ENCODE measurements at places on chromosomes 12 and 14.

DNA sequence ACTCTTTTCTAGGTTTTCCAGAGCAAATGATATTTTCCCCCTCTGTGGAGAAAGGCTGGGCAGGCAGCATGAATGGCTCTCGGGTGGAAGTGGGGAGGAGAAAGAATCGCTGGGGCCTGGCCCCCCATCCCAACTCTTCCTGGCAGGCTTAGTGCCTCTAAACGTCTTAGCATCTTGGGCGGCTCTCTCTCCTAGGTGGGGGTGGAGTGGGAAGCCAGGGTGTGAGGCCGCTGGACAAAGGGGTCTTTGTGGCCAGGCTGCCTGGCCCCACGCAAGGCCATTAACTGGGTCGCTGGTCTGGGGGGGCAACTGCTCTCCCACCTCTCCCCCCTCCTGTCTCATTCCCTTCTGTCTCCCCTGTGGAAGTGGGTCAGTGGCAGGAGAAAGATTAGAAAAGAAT, 4.7 kb downstream of the LRP1-AS start:
- DNase-seq: no peak

GRCh38 chr12:102093319-102093718, 26.6 kb downstream of the NUP37 start:
- no peak for DNase-seq

- DNase-seq: no peak
Observed at GRCh38 chr14:49769171-49769570, 1.2 kb downstream of the KLHDC2 start.

DNA sequence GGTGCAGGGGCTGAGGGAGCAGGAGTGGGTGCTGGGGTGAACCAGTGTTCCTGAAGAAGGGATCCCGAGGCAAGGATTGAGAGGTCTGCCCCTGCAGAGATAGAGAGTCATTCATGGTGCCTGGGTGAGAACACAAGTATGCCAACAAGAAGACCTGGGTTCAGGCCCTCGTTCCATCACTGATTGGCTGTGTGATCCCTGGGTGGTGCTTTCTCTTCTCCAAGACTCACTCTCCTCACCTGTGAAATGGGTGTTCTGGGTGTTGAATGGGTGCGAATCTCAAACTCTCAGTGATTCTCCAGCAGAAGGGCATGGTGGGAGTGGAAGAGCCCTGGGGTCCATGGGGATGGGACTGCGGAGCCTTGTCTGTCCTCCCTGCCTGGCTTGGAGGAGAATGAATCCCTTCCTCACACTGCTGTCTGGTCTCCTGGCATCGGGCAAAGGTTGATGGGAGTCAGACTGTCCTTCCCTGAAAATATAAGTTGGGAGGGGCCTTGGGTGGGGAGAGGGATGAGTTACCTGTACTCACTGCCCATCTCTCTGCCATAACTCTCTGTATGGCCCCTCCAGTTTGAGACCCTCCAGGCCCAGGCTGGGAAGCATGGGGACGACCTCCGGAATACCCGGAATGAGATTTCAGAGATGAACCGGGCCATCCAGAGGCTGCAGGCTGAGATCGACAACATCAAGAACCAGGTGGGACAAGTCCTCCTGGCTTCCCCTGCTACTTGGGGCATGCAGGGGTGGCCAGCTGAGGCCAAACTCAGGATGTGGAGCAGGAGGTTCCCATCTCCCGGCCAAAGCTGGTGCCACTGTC, 9.6 kb downstream of the KRT7 start:
- no peak for DNase-seq

- DNase-seq: no peak
Observed at GRCh38 chr14:87687420-87687819, 305.6 kb downstream of the GALC start.

DNA sequence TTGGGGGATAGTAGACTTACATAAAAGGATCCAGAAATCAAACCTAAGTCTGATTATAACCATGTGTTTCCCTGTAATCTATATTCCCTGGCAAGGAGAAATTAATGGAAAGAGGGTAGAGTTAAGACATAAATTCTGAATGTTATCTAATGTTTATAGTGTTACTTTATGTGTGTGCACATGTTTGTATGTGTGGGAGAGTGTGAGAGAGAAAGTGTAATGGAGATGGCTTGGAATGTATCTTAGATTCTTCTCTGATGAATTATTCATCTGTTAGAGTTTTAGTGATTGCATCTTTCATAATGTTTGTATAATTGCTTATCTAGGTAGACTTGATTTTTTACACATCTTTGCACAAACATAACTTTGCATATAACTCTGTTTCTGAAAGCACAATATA, 490.9 kb downstream of the FLRT2 start:
- DNase-seq: no peak

GRCh38 chr12:64780132-64780530, 20.9 kb upstream of the GNS start:
- DNase-seq: no peak

DNA sequence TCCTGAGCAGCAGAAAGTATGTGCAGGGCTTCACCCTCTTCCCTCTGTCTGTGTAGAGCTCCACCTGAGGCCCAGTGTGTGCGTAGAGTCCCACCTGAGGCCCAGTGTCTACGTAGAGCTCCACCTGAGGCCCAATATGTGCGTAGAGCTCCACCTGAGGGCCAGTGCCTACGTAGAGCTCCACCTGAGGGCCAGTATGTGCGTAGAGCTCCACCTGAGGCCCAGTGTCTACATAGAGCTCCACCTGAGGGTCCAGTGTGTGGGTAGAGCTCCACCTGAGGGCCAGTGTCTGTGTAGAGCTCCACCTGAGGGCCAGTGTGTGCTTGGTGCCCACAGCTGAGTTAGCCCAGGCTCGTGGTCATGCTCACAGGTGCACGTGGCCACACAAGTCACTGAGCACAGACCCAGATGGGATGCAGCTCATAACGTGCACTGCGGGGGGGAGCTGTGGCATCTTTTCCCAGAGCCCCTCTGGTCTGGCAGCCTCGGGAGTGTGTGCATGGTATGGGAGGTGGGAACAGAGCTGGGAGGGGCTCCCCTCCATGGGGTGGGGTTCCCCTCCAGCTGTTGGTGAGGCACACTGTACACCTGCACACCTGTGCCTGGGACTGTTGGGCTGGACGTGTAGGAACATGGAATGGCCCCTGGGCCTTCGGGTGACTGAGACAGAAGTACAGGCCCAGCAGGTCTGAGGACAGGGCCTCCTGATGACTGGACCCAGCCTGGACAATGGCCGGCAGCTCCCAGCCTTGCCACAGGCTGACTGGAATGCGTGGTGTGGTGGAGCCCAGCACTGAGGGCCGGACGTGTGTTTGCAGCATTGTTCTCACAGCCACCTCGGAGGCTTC, 20.1 kb downstream of the PACS2 start:
- DNase-seq: no peak

DNA sequence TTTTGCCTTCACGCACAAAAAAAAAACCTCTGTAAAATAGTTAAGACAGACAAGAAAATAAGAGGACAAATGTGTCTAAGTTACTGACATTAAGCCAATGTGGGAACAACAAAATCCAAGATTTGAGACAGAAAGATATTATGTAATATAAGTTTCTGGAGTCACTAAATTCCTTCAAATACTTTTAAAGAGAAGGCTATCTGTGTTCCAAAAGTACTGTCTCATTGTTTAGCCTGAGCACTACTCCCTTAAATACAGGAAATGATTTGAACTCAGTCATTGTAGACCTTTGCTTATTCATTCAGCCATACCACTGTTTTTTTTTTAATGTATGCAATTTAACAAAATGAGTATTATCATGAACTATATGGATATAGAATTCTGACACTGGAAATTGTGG, 82.7 kb upstream of the KITLG start:
- DNase-seq: no peak

DNA sequence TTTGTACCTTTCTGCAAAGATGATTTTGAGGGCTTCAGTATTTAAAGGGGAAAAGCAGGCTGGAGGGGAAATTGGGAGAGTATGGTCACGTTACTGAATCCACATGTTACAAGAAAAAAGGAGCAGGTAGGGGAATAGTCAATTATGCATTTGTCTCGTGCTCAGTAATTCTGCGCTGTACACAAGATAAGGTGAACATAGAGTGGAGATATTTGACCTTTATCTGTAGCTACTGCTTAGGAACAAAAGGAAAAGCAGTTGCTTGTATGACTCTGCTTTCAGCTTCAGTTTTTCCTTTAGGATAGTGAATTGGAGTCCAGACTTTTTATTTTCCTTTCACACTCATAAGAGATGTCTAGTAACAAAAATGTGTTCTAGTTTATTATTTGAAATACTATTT, 49.8 kb downstream of the FBXO33 start:
- DNase-seq: no peak

DNA sequence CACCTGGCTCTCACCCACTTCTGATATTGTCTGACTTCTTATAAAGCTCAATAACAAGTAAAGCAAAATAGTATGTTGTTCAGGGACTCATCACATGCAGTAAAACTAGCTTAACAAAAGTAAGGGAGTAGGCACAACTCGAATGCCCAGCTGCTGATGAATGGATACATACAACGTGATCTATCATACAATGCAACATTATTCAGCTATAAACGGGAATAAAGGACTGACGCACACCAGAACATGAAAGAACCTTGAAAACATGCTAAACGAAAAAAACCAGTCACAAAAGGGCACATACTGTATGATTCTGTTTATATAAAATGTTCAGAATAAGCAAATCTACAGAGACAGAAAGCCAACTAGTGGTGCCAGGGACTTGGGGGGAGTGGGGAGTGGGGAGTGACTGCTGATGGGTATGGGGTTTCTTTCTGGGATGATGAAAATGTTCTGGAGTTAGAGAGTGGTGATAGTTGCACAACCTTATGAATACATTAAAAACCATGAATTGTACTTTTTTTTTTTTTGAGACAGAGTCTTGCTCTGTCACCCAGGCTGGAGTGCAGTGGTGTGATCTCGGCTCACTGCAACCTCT, 11.1 kb downstream of the PLBD2 start:
- no peak for DNase-seq

DNA sequence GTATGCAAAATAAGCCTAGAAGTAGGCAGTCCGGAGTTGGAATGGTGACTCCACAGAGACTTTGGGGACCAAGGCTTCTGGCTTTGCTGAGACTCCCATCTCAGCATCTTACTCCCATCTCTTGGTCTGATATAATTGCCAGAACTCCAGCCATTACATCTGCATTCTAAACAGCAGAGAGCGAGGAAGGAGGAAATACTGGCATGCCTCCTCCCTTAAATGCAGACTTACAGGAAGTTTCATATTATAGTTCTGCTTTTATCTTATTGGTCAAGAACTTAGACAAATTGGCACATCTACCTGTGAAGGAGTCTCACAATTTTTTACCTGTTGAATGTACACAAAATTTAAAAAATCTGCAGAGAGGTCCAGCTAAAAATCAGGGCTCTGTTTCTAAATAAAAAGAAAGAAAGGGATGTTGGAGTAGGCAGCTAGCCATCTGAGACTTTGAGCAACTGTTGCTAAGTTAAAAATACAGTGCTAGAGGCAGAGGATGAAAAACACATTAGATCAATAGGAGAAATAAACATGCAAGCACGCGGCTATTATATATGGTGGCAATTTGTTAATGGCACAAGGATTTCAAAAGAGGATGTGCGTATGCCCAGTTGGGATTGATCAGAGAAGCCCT, 209.9 kb upstream of the HMGA2 start:
- DNase-seq: no peak

DNA sequence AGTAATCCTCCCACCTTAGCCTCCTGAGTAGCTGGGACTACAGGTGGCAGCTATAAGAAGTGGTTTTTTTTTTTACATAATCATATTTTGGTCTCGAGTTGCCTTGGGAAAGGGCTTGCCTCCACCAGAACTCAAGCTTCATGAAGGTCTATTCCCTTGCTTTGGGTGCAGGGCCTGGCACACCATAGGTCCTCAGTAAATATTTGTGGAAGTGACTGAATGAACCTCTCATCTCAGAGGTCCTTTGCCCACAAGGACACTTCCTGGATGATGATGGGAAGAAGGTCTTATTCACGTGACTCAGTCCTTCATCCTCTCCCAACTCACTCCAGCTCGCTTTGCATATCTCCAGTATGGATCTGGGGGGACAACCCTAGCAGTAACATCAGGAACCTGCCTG, 114.0 kb upstream of the MED13L start:
- DNase-seq: no peak

DNA sequence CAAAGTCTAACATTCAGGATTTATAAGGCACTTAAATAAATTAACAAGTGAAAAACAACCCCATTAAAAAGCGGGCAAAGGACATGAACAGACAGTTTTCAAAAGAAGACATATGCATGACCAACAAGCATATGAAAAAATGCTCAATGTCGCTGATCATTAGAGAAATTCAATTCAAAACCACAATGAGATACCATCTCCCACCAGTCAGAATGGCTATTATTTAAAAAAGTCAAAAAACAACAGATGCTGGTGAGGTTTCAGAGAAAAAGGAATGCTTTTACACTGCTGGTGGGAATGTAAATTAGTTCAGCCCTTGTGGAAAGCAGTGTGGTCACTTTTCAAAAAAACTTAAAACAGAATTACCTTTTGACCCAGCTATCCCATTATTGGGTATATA, 60.7 kb upstream of the BDKRB2 start:
- DNase-seq: no peak

DNA sequence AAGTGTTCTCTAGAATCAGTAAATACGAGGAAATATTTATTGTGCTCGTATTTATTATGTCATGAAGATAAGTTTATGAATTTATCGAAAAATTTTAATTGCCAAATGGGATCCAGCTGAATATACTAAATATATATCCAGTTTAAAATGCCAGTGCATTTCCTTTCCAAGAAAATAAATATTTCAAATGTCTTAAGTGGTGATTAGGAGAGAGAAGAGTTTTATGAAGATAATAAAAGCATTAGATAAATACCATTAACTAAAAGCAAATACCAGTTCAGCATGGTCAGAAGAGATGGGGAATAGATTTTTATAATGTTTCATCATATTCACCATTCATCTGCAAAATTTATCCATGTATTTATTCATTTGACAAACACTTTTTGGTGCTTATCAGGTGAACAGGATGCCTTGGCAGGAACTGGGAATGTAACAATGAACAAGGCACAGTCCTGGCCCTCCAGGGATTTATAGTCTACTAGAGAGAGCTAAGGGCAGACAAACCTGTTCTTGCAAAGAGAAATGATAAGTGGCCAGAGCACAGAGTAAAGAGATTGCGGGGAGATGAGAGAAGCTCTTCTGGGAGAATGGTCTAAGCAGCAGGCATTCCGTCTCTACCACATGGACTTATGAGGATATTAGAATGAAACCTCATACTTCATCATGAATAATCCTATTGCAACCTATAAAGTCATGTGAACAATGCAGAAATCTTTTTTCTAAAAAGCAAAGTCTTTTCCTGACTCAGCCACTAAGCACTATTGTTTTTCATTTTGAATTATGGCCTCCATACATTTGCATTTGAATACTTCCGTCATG, 143.7 kb upstream of the ABCD2 start:
- DNase-seq: no peak

GRCh38 chr12:26295001-26295400, 99.6 kb downstream of the SSPN start:
- no peak for DNase-seq
